Hematopoietic multipotent progenitor cell treated with erythropoietin and hydrocortisone succinate and interleukin-3 and kit ligand, for 6 days (in vitro differentiated cells): ENCODE measurements at places on chromosomes 1 and 21.

GRCh38 chr21:25515484-25516405, 91.5 kb downstream of the MRPL39 start:
- DNase-seq, result no peak

GRCh38 chr1:234186037-234186688, 187.1 kb upstream of the COA6 start:
- DNase-seq, result no peak

DNA sequence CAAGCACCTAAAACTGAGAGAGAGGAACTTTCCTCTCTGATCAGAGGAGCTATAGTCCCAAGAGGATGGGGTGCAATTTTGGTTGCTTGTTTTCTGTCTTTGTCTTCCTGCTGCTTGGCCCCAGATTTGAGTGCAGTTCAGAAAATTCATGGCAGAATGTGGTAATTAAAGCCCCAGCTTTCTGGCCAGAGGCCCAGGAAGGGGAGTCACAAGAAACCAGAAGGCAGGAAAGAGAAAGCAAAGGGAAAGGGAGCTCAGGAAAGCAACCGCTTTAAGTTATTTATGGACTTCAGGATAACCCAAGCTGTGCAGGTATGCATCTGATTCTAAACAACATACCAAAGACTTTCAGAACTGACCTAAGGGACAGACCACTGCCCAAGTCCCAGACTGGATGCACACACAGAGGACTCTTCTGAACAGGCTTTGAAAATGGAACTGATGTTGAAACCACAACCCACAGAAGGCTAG, 88.8 kb downstream of the ST3GAL3 start:
- DNase-seq, result no peak

GRCh38 chr21:35150562-35151226, 101.6 kb upstream of the RUNX1 start:
- DNase-seq, result no peak

GRCh38 chr1:192270398-192270797, 46.4 kb upstream of the RGS21 start:
- no peak for DNase-seq

DNA sequence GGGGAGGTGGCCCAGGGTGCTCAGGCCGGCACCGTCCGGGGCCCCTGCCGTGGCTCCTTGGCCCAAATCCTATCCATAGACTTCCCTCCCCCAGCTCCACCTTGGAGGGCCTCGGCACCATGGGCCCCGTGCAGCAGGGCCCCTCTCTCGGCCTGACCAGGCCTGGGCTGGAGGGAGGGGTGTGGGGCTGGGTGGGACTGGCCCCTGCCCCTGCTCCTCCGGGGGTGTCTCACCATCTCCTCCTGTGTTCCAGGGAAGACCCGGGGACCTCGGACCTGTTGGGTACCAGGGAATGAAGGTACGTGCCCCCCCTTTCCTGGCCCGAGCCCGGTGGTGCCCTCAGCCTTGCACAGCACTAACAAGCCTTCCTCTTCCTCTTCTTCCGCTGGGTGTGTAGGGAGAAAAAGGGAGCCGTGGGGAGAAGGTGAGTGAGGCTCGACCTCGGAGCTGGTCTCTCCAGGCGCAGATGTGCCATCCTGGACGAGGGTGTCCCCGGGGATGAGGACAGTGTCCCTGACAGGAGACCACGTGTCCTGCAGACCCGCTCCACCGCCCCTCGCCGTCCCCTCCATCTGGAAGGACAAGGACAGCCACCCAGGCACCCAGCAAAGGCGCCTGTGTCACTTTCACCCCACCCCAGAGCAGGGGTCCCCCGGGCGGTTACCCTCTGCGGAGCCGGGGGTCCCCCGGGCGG, 7.9 kb downstream of the COL6A1 start:
- DNase-seq, result no peak

GRCh38 chr21:30340714-30341573, 3.5 kb upstream of the KRTAP27-1 start:
- DNase-seq, result peak; percentile 47

DNA sequence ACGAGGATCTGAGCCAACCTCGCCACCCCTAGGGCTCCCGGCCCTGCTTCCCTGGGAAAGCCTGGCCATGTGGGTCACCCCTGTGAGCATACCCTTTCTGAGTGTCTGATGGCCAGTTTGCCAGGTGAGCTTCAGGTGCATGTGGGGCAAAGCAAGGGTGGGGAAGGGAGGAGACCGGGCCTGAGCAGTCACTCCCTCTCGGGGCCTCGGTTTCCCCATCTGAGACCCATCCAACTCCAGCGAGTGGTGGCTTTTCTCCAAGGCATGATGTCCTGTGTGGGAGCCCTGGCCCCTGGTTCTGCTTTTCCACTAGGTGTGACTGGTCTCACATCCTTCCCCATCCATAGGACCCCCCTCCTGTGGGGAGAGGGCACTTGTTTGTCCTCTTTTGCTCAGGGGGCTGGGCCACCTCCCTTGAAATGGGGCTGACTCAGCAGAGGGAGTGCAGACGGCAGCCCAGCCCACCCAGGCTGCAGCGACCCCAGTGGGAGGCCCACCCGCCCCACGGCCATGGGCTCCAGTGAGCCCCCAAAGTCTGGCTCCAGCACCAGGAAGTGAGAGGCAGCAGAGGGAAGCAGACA, 1.7 kb upstream of the WNT9A start:
- DNase-seq, result no peak

GRCh38 chr21:34996304-34997101, 52.6 kb downstream of the RUNX1 start:
- DNase-seq, result peak; percentile 48

GRCh38 chr1:36786425-36786824, 247.9 kb downstream of the GRIK3 start:
- no peak for DNase-seq

DNA sequence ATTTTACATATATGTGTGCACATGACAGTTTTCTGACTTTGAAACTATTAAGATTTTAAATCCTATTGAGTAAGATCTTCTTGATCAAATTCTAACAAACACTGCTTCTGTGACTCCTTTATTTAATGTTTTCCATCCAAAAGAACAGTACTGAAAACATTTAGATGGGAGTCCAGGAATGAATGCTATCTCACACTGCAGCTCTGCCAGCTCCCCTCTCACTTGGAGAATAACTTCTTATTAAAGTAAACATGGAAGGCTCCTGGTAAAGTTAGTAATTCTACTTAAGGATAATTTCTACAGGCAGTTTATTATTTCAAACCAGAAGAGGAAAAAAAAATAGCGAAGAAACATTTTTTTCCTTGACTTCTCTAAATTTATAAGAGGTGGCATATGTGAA, 349.1 kb downstream of the DPYD start:
- DNase-seq, result no peak

- DNase-seq, result no peak
Measured at GRCh38 chr1:175510914-175511313, 232.5 kb downstream of the TNR start.

- no peak for DNase-seq
Measured at GRCh38 chr1:56874689-56875088, 20.1 kb downstream of the C8A start.

- DNase-seq, result peak; percentile 70
Measured at GRCh38 chr1:35431173-35431599, 126.0 kb downstream of the KIAA0319L start.

DNA sequence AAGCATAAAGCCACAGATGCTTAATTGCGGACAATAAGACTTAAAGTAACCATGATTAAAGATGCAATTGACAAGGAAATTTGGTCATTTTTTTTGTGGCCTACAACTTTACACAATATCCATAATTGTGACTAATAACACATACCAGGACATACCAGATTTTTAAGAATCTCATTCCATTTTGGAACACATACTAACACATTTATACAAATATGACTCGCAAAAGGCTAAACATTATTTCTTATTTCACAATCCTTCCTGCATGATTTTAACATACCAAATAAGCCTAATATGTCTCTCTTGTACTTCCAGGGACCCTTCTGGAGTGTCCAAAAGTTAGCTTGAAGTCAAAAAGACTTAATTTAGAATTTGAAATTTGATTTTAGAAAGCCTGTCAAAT, 48.8 kb downstream of the DR1 start:
- DNase-seq, result no peak

DNA sequence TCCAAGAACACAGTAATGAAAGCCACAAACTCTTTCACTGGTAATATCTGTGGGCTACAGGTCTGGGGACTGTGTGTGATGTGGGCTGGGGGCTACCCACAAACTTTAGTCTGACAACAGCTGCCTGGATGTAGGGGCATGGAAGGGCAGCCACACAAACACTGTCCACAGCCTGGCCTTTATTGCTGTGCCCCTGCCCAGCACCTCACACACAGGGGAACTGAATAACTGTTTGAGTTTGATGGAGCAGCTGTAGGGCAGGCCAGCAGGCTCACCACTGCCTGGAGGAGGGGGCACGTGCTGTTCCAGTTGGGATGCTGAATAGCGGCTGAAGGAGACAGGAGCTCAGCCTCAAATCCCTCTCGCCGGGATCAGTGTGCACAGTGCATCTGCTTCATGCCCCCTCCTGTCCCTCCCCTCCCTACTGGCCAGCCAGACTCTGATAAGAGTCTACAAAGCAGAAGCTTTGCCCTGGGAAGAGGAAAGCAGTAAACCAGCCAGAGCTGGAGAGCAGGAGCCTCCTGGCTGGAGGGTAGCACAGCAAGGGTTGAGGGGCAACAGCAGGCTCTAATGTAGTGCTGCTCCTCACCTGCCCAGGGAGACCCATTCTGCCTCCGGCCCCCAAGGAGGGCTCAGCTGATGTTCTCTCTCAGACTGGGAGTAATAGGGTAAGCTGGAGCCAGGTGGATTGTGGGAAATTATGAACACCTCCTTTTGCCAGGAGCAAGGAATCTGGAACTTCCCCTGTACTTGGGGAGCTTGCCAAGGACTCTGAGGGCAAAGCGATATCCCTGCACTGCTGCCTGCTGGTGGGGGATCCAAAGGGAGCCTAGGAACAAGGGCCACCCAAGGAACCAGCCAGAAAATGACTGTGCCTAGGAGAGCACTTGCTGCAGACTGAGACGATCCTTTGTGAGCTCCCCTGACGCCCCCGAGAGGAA, 70.2 kb upstream of the GOLT1A start:
- DNase-seq, result no peak

DNA sequence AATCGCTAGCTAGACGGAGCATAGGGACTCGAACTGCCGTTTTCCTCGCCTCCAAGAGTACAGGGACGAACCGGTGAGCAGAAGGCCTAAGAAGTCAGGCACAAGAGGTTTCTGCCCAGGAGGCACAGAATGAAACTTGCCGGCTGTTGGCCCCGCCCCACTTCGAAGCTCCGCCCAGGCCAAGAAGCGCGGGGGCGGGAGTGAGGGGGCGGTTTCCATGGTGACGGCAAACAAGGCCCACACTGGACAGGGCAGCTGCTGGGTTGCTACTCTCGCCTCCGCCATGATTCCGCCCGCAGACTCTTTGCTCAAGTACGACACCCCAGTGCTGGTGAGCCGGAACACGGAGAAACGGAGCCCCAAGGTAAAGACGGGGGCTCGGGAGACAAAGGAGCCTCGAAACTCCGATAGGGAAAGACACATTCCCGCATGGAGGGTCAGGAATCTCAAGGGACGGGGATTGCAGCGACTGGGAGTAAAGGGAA, at the start of gene DNALI1:
DNALI1 (plus strand) TSS at position 229 of the 485 bp plus-strand sequence; CDS start at position 284, 55 bp downstream.
- DNase-seq, result peak; percentile 78

DNA sequence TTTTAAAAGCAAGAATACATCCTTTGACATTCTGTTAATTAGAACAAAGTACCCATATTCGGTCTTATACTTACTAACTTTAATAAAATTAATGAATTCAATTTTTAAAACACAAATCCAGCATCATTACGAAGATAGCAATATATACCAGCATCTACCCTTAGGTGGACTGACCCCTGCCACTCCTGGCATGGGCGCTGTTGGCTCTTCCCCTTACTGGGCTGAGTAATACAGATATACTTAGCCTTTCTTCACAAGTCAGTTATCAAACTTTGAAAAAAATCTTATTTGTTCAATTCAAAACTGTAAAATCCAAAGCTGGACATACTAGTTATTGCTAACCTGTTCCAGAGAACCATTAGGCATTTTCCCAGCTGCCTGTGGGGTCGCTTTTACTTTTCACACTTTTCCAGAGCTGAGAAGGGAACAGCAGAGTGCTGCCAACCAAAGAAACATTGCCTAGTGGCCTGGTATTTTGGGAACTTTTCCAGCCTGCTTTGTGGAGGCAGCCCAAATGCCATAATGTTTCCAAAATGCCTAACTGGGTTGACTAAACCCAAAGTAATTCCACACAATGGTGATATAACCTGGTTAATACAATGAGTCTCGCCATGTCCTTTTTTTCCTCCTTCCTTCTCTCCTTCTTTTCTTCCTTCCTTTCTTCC, 424.7 kb upstream of the ADGRL2 start:
- no peak for DNase-seq

DNA sequence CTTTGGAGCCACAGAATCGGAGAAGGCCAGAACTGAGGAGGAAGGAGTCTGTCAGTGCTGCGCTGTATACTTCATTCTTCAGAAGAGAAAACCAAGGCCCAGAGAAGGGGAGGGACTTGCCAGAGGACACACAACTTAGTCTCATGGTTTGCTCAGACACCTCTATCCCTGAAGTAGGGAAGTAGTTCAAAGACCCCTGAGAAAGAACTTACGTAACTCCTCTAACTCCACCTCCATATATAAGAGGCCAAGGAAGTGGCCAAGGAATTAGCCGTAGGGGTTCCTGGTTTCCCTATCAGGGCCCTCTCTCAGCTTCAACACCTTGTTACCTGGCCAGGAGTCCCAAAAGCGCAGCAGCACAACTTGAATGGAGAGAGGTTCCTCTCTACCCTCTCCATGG, 580 bp upstream of the NECTIN4 start:
- no peak for DNase-seq

DNA sequence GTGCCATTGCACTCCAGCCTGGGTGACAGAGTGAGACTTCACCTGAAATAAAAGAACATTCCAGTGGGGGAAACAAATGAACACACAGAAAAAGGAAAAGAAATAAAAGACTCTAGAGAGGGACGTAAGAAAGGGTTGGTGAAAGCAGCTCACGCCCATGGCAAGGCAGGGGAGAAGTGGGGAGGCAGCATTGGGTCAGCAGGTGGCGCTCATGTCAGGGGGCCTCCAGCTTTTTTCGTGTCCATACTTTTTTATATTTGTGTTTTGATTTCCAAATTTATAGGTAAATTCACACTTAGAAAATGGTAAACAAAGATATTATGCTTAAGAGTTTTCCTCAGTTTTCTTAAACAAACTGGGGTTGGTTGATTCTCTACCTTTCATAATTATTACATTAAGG, 45.5 kb downstream of the VPS13D start:
- peak; percentile 58 for DNase-seq

DNA sequence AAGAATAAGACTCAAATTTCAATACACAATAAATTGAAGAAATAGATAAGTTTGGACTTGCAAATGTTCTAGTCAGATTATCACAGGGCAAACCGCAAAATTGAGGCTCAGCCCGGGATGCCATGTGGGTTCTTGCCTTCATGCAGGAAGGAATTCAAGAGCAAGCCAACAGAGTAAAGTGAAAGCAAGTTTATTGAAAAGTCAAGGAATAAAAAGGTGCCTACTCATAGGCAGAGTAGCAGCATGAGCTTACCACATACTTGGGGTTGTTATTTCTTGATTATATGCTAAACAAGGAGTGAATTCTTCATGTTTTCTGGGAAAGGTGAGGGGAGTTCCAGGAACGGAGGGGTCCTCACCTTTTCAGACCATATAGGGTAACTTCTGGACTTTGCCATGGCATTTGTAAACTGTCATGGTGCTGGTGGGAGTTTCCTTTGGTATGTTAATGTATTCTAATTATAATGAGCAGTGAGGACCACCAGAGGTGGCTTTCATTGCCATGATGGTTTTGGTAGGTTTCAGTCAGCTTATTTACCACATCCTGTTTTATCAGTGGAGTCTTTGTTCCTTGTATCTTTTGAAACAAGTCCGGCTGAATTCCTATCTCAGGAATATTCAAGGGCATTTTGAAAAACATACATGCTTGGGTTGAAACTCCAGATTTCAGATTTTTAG, 2.0 kb upstream of the OR2AK2 start:
- peak; percentile 89 for DNase-seq

- no peak for DNase-seq
Measured at GRCh38 chr1:76919085-76919484, 51.8 kb downstream of the ST6GALNAC5 start.
